Stimulated activated CD8-positive, alpha-beta memory T cell treated with anti-CD3 and anti-CD28 coated beads, Interleukin-12 subunit alpha, Interleukin-12 subunit beta, amount 100 ng/mL, for 1 hour (primary cell): ENCODE measurements at places on chromosomes 1 and 21.

GRCh38 chr1:220005489-220005888, 40.8 kb downstream of the EPRS1 start:
- no peak for DNase-seq

DNA sequence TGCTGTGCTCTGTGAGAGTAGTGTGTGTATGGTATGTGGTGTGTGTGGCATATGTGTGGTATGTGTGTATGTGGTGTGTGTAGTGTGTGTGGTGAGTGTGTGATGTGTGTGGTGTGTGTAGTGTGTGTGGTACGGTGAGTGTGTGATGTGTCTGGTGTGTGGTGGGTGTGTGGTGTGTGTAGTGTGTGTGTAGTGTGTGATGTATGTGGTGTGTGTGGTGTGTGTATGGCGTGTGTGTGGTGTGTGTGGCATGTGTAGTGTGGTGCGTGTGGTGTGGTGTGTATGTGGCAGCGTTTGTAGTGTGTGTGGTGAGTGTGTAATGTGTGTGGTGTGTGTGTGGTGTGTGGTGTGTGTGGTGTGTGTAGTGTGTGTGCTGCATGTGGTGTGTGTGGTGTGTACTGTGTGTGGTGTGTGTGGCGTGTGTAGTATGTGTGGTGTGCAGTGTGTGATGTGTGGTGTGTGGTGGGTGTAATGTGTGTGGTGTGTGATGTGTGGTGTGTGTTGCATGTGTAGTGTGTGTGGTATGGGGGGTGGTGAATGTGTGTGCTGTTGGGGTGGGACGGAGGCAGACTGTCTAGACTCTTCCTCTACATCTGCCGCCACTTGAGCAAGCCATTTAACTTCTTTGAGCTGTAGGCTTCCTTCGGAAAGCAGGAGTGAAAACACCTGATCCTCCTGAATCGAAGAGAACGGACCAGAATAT, 33.5 kb downstream of the GPA33 start:
- DNase-seq: no peak

GRCh38 chr1:1630191-1630964, 1.6 kb upstream of the MMP23B start:
- peak; percentile 88 for DNase-seq

DNA sequence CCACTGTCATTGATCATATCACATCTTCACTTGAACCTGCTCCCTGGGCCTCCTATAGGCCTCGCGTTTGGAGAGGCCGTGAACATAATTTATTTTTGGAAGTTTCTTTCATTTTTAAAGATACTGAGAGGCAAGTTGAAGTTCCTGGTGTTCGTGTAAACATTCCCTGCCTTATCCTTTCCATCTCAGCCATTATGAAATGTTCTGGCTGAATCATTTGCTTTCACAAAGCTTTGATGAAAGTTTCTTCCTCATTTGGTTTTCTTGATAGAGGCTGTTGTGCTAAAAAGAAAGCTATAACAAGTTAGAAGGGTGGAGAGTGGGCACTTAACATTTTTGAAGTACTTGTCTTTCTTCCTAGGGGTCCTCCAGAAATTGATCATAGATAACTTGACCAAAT, 15.5 kb downstream of the CAMTA1 start:
- DNase-seq: no peak

GRCh38 chr1:98099501-98099900, 178.7 kb upstream of the DPYD start:
- no peak for DNase-seq

DNA sequence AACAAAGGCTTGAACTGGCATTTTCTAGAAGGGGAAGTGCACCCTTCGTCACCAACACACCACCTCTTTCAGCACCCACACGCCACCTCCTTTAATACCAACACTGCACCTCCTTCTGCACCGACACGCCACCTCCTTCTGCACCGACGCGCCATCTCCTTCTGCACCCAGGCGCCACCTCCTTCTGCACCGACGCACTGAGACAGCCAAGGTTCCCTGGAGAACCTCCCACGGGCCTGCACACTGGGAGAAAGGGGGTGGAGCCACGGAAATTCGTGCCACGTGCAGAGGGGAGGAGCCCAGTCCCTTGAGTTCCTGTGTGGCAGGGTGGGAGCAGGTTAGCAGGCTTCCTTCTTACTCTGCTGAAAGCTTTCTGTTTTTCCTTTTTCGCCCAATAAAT, 327.9 kb upstream of the C1orf174 start:
- DNase-seq: no peak
